CD4-positive, alpha-beta memory T cell (primary cell): ENCODE measurements at places on chromosomes 2 and 18. TPM values are rescaled to one million over a fixed set of nuclear protein-coding genes. Genes with fewer than 3 reads are reported as not detected.

RASGRP3 gene
- 3.4 TPM for polyA plus RNA-seq

C2orf74 gene
- polyA plus RNA-seq: 38.1 TPM

PASK gene
- polyA plus RNA-seq: 50.0 TPM

PROC gene
- not detected for polyA plus RNA-seq

OR6B3 gene
- polyA plus RNA-seq: not detected

LRRTM1 gene
- polyA plus RNA-seq: not detected

MRPL44 gene
- polyA plus RNA-seq: 45.2 TPM

ITGB6 gene
- not detected for polyA plus RNA-seq

VPS4B gene
- polyA plus RNA-seq: 65.4 TPM

VWC2L gene
- not detected for polyA plus RNA-seq

TUBB8B gene
- not detected for polyA plus RNA-seq

DDX1 gene
- polyA plus RNA-seq: 55.9 TPM
